Cardiac fibroblast (primary cell): ENCODE measurements at places on chromosomes 5 and 9.
A peak's percentile ranks its signal among the peaks of the same experiment; 100 is the strongest.

- DNase-seq, result no peak
These were observed 14.4 kb downstream of the RXRA start for GRCh38 chr9:134340475-134341160.

DNA sequence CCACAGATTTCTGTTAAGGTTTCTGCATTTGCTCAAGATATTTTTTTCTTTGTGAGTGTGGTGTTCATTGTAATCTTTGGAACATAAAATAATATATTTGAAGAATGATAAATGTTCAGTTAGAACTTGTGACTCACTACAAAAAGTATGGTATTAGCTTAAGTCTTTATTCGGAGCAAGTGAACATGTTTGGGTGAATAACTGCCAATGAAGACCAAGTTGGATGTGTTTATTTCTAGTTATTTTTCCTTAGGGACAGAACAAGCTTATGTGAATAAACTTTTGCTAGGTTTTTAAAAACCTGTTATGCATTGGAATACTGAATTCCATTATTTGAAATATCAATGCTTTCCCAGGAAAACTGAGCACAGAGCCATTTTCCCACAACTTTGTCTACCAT, 418.6 kb downstream of the SLCO4C1 start:
- DNase-seq, result peak; percentile 0

GRCh38 chr5:56481428-56482357, 248.6 kb upstream of the ANKRD55 start:
- peak; percentile 43 for DNase-seq

DNA sequence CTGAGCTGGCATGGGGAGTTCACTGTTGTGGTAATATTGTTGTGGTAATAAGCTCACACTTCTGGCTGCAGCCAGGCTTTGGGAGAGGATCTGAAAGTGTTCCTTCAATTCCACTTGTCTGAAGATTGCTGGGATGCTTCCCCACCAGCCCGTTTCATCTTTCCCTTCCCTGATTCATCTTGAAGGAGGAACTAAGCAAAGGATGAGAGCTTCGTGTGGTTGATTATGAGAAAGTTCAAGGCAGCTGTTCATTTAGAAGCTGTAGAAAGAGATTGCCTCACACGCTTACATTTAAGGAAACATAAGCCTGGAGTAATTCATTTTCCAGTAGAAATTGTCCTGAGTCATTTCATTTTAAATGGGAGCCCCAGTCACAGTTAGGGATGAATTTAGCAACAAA, 122.4 kb upstream of the GAS1 start:
- no peak for DNase-seq

DNA sequence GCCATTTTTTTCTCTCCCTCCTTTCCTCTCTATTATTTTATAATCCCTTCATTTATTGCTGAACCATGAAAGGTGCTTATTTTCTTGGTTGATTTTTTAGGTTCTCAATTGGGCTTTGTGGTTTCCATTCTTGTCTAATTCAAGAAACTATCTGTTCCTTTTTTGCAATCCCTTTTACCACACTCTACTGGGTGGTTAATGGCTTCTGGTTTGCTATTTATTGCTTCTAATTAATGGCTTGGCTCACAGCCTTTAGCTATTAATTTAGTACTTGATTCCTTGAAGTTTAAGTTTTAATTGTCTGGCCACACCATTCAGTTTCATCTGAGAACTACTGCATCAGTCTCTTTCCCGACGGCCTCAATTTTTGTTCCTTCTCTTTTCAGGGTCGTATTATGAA, 5.6 kb downstream of the FRRS1L start:
- no peak for DNase-seq

GRCh38 chr5:135660826-135661575, 82.2 kb upstream of the CXCL14 start:
- DNase-seq, result no peak

GRCh38 chr5:161420521-161420920, 126.0 kb downstream of the GABRB2 start:
- no peak for DNase-seq

- DNase-seq, result no peak
These were observed 22.2 kb downstream of the LURAP1L start for GRCh38 chr9:12797037-12797436.

GRCh38 chr9:133059623-133060022, 2.2 kb upstream of the CEL start:
- no peak for DNase-seq

DNA sequence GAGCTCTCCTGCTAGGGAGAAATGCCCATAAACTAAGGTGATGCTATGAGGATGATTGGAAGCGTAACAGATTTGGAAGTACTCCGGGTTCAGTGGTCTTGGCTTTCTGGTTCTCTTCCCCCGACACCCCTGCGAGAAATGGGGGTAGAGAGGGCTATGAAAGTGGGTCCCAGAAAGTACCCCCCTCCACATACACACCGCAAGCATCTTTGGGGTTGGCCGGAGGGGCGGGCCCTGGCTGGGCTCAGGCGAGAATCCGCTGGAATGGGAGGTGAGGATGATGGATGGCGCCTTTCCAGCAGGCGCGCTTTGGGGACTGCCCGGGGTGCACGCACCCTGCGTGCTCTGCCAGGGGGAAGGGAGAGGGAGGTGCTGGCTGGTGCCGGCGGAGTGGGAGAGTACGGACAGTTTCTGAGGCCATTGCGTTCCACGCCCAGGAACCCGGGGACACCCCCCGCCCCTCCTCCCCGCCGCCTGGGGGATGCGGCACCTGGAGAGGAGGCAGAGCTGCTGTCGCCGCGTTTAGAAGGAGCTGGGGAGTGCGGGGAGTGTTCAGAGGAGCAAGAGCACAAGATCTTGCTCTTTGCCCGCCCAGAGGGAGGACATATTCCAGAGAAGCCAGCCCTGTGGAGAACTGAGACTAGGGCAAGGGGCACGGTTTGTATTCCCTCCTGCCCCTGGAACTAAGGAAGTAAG, 1.9 kb downstream of the PCSK5 start:
- DNase-seq, result peak; percentile 17

DNA sequence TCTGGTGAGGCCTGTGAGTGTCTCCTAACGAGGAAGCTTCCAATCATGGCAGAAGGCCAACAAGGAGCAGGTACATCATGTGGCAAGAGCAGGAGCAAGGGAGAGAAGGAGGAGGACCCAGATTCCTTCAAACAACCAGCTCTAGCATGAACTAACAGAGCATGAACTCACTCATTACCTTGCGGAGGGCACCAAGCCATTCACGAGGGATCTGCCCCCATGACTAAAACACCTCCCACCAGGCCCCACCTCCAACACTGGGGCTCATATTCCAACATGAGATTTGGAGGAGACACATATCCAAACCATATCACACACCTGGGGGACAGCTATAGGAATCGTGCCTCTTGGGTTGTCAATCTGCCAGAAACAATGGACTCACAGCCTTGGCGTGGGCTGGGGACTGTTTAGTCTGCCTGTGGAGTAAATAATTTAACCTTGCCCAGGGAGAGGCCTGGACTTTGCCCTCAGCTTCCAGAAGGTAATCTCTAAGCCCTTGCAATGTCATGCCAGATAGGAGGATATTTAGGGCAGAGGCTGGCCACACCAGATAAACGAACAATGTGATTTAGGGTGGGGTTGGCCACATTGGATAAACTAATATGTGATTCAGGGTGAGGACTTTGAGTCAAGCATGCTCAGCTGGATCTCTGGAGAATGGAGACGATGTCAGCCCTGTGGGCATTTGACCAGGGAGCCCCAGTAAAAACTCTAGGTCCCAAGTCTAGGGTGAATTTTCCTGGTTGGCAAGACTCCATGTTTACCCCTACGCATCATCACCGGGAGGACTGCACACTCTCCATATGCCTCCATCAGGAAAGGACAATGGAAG, 13.6 kb upstream of the VDAC1 start:
- no peak for DNase-seq

DNA sequence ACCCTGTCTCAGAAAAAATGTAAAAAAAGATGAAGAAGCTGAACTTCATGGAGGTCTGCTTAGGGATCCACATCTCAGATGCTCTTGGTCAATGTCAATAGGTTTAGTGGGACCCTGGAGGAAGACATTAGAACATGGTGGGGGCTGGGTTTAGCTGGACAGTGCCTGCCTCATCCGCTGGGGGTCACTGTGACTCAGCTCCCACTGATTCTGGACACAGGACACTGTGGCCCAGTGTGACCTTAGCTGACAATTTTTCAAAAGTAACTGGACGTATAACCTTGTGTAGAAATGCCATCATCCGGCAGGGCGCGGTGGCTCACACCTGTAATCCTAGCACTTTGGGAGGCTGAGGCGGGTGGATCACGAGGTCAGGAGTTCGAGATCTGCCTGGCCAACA, 7.3 kb upstream of the HNRNPAB start:
- no peak for DNase-seq

GRCh38 chr5:168446983-168447619, 39.2 kb upstream of the RARS1 start:
- no peak for DNase-seq

GRCh38 chr9:94937214-94937903, 210.9 kb downstream of the AOPEP start:
- DNase-seq, result peak; percentile 90

GRCh38 chr9:116705531-116705930, 18.4 kb downstream of the TRIM32 start:
- DNase-seq, result no peak

DNA sequence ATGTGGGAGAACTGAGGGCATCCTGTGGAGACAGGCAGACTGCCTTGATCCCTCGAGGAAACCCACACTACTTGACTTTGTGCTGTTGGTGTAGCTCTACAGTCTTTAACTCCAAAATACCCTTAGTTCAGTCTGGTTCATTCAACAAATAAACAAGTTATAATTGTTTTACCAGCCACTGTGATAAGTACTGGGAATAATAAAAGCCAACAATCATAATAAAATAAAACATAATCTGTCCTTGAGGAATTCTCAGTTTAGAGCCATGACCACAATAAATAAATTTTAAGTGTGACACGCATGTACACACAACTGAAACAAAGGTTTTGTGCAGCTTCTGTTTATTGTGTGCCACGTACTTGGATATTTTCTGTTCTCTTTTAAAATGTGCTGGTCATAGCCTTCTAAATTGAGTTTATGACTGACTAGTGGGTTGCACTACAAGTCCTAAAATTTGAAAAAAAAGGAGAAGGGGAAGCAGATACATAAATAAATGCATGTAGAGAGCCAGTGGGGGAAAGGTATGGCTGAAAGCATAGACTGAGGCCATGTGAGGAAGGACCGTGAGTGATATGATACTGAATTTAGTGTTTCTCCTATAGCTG, 6.2 kb upstream of the SCAMP1 start:
- DNase-seq, result no peak

- no peak for DNase-seq
These were observed 66.3 kb upstream of the COL5A1 start for GRCh38 chr9:134575103-134575900.

DNA sequence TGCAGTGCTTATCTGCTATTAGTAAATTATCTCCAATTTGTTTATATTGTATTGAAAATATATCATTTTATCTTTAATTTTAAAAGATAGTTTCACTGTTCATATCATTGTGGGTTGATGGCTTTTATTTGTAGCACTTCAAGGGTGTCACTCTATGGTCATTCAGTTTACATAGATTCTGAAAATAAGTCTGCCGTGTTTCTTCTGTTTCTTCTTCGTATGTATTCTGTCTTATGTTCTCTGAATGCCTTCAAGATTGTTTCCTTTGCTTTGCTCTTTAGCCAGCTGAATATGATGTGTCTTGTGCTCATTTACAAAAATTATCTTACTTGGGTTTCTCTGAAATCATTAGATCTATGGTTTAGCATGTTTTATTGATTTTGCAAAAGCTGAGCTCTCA, 359.9 kb downstream of the CYLC2 start:
- DNase-seq, result no peak

DNA sequence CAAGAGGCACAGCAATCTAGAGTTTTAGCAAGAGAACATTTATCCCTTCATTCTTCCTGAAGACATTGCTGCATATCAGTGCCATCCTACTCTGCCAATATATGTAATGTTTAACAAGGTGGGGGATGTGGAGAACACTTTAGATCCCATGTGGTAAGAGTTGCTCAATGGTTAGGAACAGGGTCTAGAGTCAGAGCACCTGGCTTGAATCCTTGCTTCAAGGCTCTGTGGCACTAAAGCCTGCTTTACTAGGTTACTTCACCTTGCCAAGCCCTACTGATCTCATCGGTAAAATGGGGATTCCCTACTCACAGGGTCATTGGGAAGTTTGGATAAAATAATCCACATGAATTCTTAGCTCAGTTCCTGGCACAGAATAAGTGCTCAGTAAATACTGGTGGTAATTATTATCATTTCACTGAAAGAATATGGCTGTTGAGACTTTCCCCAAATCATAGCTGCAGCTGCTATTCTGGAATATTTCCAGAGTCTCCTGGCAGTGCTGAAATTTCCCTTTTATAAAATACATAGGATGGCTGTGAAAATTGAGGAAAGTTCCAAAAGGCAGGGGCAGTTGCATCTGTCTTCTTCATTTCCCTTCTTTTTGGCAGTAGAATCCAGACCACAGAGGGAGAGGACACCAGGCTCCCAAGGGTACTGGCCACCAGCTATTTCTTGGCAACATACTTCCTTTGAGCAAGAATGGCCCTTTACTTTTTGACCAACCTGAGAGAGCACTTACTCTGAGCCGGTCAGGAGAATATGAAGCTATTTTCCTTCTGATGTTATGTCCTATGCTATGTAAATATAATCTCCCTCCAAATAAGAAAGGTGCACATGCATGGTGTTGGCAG, 142.8 kb downstream of the PALM2AKAP2 start:
- no peak for DNase-seq

GRCh38 chr5:151740958-151741373, 17.5 kb downstream of the ATOX1 start:
- peak; percentile 91 for DNase-seq

DNA sequence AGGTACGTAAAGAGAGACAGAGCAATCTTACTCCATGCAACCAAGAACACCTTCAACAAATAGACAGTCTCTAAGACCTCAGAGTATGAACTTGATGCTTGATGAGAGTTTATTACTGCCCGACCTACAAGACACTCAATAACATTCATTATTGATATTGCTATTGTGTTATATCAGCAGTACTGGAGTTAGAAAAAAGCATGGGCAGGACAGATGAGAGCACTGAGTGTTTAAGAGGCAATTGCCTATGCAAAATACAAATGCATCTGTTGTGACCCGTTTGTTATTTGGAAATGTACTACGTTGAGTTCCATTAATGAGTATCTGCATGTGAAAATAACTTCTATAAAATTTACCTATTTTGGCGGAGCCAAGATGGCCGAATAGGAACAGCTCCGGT, 8.1 kb upstream of the MARCOL start:
- DNase-seq, result no peak

DNA sequence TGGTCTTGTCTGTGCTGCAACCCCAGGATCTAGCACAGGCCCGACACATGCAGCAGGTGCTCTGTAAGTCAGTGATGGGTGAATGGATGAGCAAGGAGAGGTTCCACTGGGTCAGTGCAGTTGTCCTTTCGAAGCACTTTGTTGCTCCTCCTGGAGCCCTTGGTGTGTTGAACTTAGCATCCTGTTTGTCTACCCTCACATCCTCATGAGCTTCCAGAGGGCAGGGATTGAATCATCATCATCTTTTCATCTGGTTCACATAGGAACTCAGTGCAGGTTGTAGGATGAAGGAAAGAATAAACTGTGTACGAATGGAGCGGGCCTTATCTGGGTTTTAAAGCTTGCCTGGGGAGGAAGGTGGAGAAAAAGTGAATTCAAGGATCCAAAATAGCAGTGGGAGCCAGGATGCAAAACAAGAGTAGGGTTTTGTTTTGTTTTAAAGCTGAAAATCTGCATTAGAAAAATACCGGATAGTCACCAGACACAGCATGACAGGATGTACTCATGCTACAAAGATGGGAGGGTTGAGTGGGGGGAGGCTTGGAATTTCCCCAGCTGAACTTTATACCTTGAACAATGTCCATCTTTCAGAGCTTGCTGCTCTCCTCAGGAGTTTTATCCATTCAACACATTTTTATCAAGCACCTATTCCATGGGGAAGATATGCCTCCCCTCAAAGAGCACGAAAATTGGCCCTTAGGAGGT, 55.8 kb downstream of the PTTG1 start:
- DNase-seq, result peak; percentile 45
